IPS DF 6.9 (cell line): ENCODE measurements at places on chromosomes 13 and 19.

GRCh38 chr19:4711211-4711610, 12.4 kb downstream of the DPP9 start:
- no peak overlapping the region for H3K4me3 ChIP-seq
- H3K27me3 ChIP-seq = no peaks in the 10 kb centered on the region
- DNase-seq = no peak
- H3K4me1 ChIP-seq = no peaks in the 10 kb centered on the region

DNA sequence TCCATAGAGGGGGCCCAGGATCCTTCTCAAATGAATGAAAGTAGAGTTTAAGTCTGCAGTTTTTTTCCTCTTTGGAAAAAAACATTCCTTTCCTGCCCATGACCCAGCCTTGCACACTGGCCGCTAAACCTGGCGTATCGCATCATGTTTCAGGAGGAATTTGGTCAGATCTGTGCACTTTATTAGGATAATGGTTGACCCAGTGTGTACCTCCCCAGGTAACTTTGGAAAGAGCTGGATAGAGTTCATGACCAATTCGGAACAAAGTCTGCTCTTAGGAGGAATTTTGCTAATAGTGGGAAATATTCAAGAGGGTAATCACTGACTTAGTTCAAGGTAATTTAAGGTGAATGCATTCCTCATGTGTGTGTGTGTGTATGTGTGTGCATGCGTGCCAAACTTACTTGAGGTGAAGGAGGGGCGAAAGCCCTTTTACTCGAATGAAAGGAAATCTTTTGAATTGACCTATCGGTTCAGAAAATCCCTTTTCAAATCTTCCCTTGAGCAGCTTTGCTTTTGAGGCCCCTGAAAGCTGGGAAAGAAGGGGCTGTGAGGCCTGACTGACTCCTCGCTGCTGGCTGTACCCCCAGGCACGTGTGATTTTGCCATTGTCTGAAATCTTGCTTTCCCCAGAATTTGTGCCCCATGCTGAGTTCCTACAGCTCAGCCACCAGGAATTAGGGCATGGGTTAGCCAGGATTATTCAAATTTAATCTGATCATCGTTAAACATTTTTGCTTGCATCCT, 46.3 kb downstream of the SIPA1L3 start:
- H3K27me3 ChIP-seq = no peaks in the 10 kb centered on the region
- peaks cover 8% of the 10 kb centered on the region for H3K4me1 ChIP-seq
- no peak overlapping the region for H3K27ac ChIP-seq
- no peaks in the 10 kb centered on the region for H3K36me3 ChIP-seq

GRCh38 chr19:10116085-10116865, 3.4 kb downstream of the EIF3G start:
- no peak overlapping the region for H3K4me3 ChIP-seq
- no peaks in the 10 kb centered on the region for H3K27me3 ChIP-seq
- no peak for DNase-seq
- peaks cover 29% of the 10 kb centered on the region for H3K36me3 ChIP-seq
- peaks cover 3% of the 10 kb centered on the region; the same call in 1 of the 2 replicates for H3K4me1 ChIP-seq

- H3K27ac ChIP-seq = no peak overlapping the region
- H3K4me1 ChIP-seq = peaks cover 4% of the 10 kb centered on the region
- no peaks in the 10 kb centered on the region for H3K27me3 ChIP-seq
- H3K4me3 ChIP-seq = no peak overlapping the region
- DNase-seq = no peak
Observed at GRCh38 chr19:45998834-45999233, 3.6 kb downstream of the CCDC61 start.

- H3K4me1 ChIP-seq = peaks cover 2% of the 10 kb centered on the region; the same call in 1 of the 2 replicates
- H3K27ac ChIP-seq = no peak overlapping the region
- no peak overlapping the region for H3K4me3 ChIP-seq
- no peaks in the 10 kb centered on the region for H3K27me3 ChIP-seq
- H3K36me3 ChIP-seq = no peaks in the 10 kb centered on the region; the same call in 1 of the 2 replicates
Observed at GRCh38 chr13:62482351-62482750, 1066.7 kb upstream of the PCDH20 start.
